Stimulated activated CD8-positive, alpha-beta memory T cell treated with anti-CD3 and anti-CD28 coated beads, Interleukin-4, amount 100 ng/mL, for 1 hour (primary cell): ENCODE measurements at places on chromosomes 7 and 10.

GRCh38 chr10:97861097-97861750, 11.6 kb downstream of the GOLGA7B start:
- DNase-seq: no peak

- DNase-seq: no peak
Measured at GRCh38 chr10:90977162-90977854, 56.4 kb upstream of the ANKRD1 start.

DNA sequence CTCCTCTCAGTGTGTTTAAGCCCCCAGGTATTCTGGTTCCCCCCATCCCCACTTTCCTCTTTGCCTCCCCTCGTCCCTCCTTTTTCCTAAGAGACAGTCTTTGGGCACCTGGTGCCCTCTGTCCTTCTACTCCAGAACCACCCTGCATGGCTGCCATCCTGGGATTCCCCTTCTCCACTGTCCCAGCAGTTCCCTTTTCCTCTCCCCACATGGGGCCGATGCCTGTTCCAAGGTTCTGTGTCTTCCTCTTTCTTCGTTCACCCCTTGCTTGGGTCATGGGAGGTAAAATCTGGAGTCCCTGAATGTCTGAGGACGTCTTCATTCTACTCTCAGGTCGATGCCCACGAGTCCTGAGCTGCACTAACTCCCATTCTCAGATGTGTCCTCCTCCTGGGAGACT, 120.8 kb downstream of the TAX1BP1 start:
- DNase-seq: no peak

- DNase-seq: no peak
Measured at GRCh38 chr7:50939021-50939420, 156.3 kb upstream of the GRB10 start.

- no peak for DNase-seq
Measured at GRCh38 chr7:16135658-16136057, 285.7 kb downstream of the CRPPA start.
